Urothelium cell line (cell line): ENCODE measurements at places on chromosomes 4 and X.
A peak's percentile ranks its signal among the peaks of the same experiment; 100 is the strongest.

GRCh38 chrX:136162827-136163570, 15.7 kb downstream of the FHL1 start:
- DNase-seq: peak; percentile 17

GRCh38 chrX:87961471-87961870, 443.9 kb downstream of the KLHL4 start:
- no peak for DNase-seq

DNA sequence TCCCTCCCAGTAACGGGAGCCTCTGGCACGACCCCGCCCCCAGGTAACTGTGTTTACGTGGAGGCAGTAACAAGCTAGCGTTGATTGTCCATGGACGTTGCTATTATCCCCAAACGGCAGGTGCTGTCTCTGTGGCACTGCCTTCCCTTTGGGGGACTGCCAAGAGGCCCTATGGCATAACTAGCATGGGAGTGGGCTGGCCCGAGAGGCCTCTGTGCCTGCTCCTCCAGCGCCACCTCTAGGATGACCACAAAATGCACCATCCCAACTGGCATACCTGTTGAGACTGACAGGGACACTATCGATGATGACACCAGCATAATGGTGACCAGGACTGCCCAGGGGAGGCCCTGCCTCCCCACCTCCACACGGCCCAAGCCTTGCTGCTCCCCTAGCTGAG, 1.5 kb downstream of the SRPK3 start:
- no peak for DNase-seq

- peak; percentile 46 for DNase-seq
Measured at GRCh38 chr4:100299046-100299840, 109.0 kb upstream of the DDIT4L start.

DNA sequence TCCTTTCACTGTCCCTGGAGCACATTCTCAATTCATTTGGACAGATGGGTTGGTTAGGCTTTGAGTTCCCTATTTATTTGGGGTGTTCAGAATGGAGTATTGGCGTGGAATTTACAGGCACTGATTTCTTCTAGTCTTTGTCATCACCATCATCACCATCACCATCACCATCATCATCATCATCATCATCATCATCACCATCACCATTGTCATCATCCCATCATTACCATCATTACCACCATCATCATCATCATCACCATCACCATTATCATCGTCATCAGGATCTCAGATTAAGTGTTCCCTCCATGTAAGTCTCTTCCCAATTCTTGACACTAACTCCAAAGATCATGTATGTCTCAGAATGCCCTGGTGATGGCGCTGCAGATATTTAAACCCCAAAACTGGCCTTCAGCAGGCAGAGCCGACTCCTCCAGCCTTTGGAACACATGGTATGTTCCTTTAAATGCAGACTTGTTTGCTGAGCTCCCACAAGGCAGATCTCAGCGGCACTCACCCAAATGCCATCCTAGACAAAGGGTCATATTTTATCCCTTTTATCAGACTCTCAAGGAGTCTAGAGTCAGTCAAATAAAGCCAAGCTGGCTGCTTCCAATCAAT, 19.8 kb upstream of the FAM9A start:
- no peak for DNase-seq

DNA sequence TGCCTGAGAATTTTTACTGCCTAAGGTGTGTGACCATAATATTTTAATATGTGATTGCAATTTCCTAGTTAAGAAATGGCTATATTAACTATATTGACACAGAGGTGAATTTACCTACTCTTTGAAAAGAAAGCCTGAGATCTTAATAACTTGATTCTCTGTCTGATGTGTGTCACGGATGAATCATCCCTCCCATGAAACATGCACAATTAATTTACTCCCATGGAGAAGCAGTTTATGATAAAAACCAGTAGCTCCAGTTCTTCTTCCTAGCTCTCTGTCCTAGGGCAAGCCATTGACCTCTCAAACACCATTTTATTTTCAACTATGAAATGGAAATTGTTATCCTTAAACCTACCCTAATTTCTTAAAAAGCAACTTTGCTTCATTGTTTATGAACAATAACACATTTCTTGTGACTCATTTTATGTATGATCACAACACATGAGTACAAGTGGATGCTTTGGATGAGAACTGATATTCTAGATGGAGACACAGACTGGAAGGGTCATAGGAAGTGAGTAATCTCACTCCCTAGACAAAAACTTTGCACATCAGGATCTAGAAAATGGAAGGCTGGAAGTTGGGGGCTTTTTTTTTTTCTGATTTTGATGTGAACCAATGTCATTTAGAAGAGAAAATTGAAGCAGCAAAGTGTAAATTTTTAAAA, 438.3 kb downstream of the GPAT3 start:
- DNase-seq: no peak

DNA sequence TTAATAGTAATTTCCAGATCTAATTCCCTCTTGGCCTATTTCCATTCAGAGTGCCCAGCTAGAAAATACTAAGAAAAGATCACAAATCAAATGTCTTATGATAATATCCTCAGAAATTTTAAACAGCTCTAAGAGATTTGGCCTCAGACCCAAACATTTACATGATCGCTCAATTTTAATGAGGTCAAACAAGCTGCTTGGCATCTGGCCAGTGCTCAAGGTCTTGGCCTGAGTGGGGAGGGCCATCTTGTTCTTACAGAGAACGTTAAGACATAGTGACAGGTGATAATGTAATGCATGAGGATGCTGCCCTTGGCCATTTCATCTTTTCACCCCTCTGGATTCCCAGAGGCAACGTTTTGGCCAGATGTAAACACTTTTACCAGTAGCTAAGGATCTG, 159.2 kb upstream of the SLC7A11 start:
- DNase-seq: no peak

DNA sequence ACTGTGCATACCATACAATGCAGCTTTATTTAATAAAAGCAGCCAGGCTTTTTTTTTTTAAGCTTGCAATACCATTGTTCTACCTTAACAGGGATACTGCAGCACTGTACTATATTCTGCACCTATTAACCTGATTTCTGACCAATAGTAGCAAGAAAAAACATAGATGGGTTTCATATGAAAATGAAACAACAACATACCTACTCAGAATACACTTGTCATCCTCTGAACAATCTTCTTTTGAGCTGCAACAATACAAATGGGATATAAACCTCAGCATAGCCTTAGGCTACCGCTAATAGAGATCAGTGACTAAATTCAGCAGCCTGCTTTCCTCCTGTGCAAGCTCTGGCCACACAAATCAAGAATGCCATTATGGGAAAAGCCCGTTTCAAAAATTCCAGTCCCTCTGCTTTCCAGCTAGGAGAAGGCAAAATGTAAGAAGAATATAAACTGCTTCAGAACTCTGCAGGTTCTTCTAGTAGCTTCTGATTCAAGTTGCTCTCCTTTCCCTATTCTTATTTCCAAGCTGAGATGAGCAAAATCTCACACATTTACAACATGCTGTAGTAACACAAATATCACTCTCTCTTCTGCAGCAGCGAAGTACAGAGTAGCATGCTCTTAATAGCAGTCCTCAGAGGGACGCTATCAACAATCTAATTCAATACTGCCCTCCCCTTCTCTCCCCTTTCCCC, 143.4 kb downstream of the KLHL13 start:
- no peak for DNase-seq

- peak; percentile 18 for DNase-seq
Measured at GRCh38 chr4:71713611-71714203, 70.2 kb downstream of the GC start.

- no peak for DNase-seq
Measured at GRCh38 chr4:165369522-165369921, 9.3 kb upstream of the CPE start.

- DNase-seq: peak; percentile 10
Measured at GRCh38 chr4:3402491-3403347, 39.0 kb upstream of the HGFAC start.

DNA sequence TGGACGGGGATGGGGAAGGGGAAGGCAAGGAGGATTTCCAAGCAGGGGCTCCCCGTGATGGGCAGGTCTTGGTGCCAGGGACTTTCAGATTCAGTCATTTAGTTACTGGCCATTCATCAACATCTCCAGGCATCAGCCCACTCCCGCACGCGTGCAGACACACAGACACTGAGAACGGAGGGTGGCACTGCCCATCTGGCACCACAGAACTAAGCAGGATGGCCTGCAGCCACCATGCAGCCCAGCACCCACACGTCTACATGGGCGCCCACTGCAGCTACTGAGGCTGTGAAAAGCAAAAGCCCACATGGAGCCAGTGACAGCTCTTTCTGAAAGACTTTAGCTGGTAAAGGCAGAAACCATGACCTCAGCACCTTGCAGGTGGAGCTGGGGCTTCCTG, 176.1 kb upstream of the PSAPL1 start:
- DNase-seq: no peak
